ENCODE measurements at places on chromosomes 11 and 22.

DNA sequence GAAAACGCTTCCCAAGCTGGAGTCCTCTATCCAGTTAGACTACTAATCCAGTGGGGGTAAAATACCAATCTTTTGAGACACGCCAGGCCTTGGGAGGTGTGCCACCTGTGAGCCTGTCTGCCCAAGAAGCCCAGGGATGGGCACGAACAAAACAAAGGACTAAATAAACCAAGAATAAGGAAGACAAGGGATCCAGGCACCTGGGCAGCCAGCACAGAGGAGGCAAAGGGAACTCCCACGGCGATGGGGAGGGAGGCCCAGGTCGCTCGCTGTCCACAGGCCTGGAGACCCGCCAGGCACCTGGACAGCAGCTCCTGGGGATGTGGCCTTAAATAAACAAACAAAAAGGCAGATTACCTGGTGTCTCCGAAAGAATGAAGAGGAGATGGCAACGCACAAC, 31.4 kb downstream of the LRFN4 start:
- ATAC-seq: no peak

- peak; percentile 50 for ATAC-seq
Measured at GRCh38 chr22:37896181-37896592, 9.9 kb upstream of the MICALL1 start.

DNA sequence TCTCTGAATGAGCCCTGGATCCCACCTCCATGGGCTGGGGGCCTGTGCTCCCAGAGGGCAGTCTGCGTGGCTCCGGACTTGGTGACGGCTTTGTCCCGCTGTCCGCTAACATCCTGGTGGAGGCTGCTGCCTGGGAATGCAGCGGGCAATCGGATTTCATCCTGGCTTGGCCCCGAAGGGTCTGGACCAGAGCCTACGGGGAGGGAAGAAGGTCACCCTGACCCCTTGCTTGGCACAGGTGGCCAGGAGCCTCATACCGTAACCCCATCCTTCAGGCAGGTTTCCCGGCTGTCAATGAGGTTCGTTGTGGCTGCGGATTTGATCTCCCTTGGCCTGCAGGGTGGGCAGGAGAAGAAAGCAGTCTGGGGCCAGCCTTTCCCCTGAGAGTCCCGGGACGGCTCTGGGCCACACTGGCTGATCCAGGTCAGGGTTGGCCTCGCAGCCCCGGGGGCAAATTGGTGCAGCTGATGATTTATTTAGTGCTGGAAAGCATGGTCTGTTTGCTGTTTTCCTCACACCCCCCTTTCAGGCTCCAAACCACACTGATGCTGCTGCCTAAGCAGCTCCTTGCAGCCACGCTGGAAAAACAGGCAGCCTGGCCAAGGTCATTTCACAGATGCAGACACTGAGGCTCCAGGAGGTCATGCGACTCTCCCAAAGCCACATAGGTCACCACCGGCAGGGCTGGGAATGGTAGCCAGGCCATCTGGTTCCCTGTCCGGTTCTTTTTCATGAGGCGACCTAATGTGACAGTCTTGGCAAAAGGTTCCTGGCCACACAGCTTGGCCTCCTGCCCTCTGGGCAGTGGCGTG, 15.0 kb downstream of the PRDM11 start:
- ATAC-seq: no peak

DNA sequence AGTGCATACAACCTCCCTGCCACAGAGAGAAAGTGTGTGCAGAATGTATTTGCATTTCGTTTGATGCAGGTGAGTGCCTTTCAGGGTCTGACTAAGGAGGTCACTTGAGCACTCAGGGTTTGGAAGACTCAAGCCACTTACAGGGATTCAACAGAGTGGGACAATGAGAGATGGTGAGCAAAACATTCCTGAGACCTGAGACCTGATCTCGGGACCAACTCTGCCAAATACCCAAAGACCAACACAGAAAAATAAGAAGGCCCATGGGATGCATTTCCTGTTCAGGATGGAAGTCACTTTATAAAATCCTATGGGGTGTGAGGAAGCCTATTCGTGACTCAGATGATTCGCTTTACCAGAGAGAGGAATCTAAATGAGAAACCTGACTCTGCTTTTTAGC, 65.2 kb upstream of the LARGE1 start:
- no peak for ATAC-seq

GRCh38 chr11:82949352-82949751, 47.8 kb downstream of the DDIAS start:
- ATAC-seq: no peak

GRCh38 chr11:122809866-122810265, 28.4 kb upstream of the CRTAM start:
- peak; percentile 34 for ATAC-seq

GRCh38 chr11:75263944-75264349, 23.4 kb downstream of the TPBGL start:
- no peak for ATAC-seq

All from motor neuron (in vitro differentiated cells).